LNCaP clone FGC (cell line): ENCODE measurements at places on chromosomes 12 and 14.

DNA sequence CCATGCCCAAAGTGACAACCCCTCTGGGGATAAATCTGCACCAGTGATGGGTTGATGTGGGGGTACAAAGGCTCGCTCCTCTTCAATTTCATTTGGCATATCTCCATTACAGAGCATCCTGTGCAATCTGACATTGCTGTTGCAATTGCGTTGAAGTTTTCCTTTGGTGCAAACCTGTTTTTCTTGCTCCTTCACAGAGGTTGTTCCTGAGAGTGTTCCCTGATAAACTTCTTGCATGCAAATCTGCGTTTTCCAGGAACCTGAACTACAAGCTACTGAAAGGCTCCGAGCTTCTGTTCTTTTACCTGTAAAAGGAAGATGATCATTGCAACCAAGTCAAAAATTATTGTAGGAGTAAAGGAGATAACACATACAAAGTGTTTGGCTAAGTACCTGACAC, 26.1 kb downstream of the SERPINA11 start:
- no peak for DNase-seq

DNA sequence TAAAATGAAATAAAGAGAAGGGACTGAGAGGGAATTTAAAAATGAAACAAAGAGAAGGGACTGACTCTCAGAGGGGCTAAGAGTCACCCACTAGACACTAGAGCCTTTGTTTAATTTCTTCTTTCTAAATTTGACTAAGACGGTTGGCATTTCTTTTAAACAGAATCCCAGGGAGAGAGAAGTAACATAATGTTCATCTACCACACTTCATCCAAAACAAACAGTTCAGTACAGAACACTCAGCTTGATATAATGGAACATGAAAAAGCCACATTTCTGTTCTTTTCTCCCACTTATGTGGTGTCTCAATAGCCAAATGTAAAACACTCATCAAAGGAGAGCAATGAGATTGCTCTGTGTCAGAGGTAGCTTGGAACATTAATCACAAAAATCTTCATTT, 10.1 kb upstream of the NT5DC3 start:
- no peak for DNase-seq

- DNase-seq, result no peak
Measured at GRCh38 chr12:58657190-58657589, 263.1 kb downstream of the LRIG3 start.

DNA sequence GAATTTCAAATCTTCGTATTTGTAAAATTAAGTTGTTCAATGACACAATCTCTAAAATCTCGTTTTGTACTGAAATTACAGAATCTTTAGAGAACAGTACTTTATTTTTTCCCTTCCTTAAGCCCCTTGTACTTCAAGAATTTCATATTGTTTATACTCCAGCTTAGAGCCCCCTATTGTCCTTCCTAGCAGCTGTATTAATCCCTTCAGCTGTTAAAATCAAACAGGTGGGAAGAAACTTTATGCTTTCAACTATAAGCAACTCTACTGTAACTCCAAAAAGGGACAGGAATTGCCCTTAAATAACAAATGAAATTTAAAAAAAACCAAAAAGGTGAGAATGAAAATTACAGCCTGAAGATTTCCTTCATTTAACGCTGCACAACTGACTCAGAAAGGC, 1.7 kb downstream of the NACA start:
- DNase-seq, result no peak

DNA sequence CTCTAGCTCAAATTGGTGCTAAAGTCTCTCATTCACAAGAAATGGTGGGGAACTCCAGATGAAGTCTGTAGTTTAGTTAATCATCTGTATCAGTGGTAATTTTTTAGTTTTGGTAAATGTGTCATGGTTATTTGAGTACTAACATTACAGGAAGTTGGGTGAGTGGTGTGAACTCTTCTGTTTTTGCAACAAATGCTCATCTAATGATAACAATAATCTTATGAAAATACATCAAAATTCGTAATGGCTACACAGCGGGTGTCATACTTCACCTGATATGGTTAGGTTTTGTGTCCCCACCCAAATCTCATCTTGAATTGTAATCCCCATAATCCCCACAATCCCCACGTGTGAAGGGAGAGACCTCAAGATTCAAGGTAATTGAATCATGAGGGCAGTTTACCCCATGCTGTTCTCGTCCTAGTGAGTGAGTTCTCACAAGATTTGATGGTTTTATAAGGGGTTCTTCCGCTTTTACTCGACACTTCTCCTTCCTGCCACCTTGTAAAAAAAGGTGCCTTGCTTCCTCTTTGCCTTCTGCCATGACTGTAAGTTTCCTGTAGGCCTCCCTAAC, 209.3 kb upstream of the FOXN3 start:
- no peak for DNase-seq
